ENCODE measurements at places on chromosomes 2 and 18. TPM values are rescaled to one million over a fixed set of nuclear protein-coding genes. Genes with fewer than 3 reads are reported as not detected.
A peak's percentile ranks its signal among the peaks of the same experiment; 100 is the strongest.

DNA sequence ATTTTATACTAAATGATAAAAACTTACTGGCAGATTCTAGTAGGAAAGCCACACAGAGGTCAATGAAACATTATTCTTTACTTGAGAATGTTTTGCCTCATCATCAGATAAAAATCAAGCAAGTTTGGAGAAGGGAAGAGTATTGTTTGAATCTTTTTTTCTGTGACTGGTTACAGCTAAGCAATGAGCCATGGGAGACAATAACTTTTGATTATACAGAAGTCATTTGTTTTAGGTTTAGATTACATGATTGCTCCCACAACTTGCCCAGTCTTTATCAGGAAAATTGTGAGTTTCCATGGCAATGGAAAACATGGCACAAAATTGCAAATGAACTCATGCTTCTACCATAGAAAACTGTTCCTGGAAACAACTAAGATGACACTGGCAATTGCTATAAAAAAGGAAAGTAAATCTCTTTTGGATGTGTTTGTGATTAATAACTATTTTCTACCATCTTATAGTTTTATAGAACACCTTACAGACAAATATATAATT, 476.8 kb downstream of the MBD2 start:
- DNase-seq, result no peak

DNA sequence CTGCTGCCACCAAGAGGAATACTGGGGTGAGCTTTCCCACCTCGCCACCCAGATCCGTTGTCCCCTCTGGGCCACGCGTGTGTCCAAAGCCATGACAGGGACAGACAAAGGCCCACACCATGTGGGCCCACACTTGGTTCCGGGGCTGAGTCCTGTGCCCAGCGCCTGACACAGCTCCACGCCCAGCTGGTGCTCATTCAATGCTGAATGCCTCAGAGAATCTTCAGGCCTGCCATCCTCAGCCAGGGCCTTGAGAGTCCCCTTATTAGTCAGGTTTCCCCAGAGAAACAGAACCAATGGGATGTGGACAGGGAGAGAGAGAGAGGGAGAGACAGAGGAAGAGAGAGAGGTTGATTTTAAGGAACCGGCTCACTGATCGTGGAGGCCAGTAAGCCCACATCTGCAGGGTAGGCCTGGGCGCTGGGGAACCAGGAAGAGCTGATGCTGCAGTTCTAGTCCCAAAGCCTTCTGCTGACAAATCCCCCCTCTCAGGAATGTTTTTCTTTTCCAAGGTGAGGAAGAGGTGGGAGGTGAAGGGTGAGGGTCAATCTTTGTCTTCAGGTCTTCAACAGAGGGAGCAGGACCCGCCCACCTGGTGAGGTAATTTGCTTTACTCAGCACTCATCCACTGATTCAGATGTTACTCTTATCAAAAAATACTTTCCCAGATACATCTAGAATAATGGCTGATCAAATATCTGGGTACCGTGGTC, 10.2 kb upstream of the SPATA3 start:
- DNase-seq, result no peak

DNA sequence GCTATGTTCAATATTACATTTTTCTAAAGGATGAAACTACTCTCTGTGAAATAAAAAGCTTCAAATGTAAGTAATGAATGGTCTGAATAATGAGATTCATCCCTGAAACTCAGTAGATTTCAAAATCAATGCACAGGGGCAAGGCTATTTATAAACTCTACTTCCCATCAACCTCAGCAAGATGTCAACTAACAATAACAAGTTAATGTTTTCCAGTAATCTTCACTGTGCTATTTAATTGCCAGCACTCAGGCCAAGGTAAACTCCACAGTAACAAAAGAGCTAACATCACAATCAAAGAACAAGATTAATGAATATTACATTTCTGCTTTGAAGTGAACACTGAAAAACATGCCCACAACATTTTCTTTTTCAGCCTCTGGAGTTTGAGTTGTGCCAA, 144.3 kb upstream of the ZFP36L2 start:
- DNase-seq, result no peak

DNA sequence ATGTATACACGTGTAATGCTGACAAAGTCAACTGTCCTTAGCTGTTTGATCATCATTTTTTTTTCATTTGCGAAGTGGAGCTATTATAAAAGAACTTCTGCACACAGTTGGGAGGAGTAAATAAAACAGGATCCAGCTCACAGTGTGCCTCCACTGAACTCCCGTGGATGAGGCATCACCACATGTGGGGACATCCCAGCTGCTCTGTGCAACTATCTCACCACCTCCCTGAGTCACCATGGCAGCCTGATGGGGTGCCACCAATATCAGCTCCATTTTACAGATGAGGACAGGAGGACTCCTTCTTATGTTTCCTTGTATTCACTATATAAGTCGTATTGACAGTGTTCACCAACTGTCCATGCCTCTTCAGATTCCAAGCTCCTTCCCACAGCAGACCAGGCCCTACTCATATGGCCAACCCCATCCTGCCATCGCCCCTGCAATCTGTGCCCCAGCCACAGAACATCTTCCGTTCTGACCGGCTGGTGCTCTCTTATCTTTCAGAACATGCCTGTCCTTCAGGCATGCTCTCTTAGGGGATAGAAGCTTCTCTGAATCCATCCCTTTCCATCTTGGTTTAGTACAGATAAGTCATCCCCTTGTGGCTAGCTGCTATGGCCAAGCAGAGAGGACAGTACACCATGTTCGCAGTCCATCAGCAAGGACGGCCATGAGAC, 288.1 kb downstream of the RNF144A start:
- DNase-seq, result no peak

UGT1A3 gene
- not detected for total RNA-seq

GRCh38 chr2:181554061-181554830, 97.1 kb downstream of the ITGA4 start:
- DNase-seq, result no peak

HPCAL1 gene
- 21.6 TPM for total RNA-seq

DNA sequence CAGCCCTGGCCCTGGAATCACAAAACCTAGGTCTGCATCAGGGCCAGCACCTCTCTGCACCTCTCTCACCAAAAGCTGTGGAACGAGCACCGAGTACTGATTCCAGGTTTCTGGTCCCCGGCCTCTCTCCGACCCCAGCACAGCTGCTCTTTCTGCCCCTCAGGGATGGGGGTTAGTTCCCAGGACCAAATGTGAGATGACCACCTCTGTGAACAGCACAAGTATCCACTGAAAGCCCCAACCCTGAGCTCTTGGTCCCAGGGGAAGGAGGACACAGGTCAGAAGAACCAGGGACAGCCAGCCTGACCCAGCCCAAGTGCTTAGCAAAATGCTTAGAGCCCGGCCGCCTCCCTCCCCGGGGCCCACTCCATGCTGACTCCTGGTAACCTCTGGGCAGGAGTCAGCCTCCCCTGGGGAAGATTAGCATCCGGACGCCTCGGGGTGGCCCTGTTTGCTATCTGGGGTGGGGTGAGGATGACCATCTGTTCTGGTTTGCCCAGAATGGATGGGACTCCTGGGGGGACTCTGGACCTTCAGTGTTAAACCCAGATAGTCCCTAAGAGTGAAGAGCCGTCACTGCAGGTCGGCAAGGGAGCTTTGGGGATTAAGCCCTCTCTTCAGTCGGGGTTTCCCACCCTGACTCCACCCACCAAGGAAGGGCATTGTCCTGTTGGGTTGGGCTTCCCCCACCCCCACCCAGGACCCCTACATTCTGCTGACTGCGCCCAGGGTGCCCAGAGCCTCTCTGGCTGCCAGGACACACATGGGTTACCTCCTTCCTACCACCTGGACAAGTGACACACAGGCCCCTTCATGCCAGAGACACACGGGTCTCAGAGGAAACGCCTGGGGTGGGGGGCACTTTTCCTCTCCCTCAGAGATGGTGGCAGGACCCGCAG, 9.4 kb upstream of the GPR55 start:
- no peak for DNase-seq

GRCh38 chr2:128654408-128654807, 335.7 kb upstream of the HS6ST1 start:
- DNase-seq, result peak; percentile 77

DNA sequence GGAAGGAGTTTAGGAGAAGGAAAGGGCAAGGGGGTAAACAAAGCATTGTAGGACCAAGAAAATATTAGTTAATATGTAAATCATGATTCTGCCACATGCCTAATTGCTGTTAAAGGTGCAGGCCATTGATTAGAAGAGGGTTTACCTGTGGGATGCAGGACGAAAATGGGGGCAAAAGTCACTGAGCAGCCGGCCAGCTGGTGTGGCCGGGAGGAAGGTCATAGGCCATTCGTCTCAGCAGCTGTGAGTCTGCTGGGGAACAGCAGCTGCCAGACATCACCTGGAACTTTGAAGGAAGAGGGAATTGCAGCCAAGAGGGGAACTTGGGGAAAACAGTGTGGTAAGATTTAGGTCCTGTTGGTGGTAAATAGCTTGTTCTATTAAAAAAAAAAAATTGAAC, 184.4 kb downstream of the DYSF start:
- DNase-seq, result no peak

DNA sequence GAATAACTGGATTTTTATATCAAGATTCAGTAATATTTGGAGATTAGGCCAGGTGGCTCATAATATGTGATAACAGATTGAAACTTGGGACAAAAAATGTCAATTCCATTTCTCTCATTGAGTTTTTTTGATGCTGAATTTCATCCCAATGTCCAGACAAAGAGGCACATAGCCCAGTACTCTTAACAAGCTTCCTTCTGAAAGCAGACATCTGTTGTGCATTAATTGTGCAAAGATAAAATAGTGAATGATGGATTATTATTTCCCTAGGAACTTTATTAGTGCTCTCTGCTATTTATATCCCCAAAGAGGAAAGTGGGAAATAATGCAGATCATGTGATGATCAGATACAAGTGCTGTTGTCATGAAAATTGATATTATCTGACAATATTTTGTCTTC, 234.1 kb downstream of the CCDC102B start:
- DNase-seq, result no peak

DNA sequence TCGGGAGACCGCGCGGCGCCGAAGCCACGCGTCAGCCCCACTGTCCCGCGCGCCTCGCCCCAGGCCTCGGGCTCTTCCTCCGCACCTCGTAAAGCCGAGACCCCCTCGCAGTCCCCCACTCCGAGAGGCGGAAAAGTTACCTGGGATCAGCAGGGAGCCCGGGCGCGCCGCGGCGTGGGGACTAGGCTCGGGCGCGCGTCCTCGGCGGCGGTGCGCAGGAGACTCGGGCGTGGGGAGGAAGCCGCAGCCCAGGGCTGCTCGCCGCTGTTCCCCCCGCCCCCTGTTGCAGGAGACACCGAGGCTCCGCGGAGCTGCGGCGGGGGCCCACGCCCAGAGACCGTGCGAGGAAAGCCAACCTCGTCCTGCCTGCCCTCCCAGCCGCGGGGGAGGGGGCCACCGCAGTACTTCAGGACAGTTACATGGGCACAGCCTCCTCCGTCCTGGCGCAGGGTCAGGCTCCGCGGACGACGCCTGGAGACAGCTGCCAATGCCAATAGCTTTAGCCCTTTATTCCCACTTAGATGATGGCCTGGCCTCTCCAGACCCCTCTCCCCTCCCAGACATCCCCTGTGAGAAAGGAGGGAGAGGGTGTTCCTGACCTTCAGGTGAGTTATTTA, at the start of gene EPB41L3:
Gene EPB41L3 (minus strand): TSS at position 225 of the 617 bp plus-strand sequence. CDS start 54,814 bp downstream, outside the sequence.
- DNase-seq, result no peak

GRCh38 chr2:177535958-177536504, 143.5 kb downstream of the AGPS start:
- no peak for DNase-seq

DNA sequence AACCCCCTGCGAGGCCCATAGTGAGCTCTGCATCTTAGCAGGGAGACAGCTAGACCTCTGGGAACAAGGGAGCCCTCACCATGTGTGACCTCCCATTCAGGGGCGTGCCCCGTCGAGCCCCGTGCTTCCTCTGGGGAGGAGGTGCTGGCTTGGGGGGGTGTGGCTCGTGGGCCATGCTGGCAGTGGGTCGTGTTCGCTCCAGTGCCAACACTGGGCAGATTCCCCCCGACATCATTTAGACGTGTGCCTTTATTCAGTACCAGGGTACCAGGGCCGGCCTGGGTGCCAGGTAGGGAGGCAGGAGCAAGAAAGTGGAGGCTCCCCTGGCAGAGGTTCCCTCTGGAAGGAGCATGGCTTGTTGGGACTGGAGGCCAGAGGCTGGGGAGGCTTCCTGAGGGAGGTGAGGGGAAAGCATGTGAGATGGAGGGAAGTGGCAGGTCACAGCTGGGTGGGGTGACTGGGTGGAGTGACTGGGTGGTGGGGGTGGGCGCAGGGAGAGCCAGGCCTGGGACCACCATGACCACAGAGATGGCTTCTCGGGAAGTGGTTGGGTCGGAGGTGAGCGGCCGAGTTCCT, 15.2 kb downstream of the GPC1 start:
- no peak for DNase-seq

DNA sequence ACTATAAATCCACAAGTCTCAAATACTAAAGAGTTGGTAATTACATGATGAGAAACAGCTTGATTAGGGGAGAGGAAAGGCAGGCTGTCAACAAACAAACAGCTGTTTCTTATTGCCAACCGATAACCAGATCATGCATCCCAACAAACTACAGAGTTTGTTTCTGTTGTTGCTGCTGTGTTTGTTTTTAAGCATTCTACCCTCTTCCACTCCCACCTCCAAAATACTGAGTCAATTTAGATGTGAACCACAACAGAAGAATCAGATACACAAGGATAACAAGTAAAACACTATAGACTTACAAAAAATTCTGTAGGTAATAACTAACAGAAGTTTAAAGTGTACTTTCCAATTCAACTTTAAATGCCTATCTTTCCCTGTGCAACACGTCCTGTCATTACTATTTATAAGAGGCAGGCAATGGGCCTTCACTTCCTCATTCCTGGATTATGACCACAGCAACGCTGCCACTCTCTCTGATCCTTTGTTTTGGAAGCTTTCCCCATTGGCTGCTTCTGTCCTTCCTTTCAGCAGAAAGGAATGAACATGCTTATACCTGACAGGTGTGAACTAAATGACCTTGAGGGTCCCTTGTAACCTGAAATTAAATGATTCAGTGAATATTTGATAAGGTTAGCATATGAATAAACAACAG, 152.0 kb downstream of the SRBD1 start:
- DNase-seq, result no peak

- DNase-seq, result no peak
These were observed 3.9 kb upstream of the MGAT4A start for GRCh38 chr2:98734823-98735260.

DNA sequence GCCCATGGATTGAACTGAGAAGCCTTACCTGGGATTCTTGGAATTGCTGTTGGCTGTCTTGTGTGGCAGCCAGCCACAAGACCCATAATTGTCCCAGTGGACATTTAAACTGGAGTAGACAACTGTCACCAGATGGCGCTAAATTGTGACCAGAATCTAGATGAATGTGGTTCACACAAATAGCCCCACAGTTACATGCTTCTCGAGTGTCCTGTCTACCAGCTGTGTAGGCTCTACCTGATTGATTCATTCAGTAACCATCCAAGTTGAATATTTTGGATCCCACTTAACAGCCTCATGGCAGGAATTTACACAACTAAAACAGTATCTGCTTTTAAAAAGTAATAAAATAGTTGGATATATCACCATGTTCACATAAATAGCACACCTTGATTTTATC, 73.2 kb downstream of the MAP4K4 start:
- DNase-seq, result no peak

DNA sequence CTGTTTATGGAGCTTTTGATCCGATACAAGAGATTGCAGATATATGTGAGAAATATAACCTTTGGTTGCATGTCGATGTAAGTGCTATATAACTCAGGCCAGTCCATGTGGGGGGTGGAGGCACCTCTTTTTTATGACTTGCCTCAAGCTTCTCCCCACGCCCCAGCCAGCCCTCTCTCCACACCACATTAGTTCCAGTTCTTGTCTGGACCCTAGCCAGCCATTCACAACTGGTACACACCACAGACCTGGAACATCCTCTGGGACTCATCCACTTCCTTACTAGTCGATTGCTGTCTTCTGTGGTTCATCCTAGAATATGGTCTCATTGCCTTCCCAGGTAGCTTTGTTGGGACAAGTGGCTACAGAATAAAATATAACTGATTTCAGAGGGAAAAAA, 31.0 kb downstream of the GAD1 start:
- DNase-seq, result no peak
